Activated CD4-positive, alpha-beta T cell treated with anti-CD3 and anti-CD28 coated beads, Interleukin-2, amount 10 ng/mL, durations not matched to agents 7 days and 5 days (primary cell): ENCODE measurements at places on chromosomes 1 and 21.

GRCh38 chr1:204941421-204942338, 71.0 kb downstream of the NFASC start:
- peak; percentile 63 for DNase-seq

- no peak for DNase-seq
These were observed 69.7 kb upstream of the WNT4 start for GRCh38 chr1:22212400-22213233.

DNA sequence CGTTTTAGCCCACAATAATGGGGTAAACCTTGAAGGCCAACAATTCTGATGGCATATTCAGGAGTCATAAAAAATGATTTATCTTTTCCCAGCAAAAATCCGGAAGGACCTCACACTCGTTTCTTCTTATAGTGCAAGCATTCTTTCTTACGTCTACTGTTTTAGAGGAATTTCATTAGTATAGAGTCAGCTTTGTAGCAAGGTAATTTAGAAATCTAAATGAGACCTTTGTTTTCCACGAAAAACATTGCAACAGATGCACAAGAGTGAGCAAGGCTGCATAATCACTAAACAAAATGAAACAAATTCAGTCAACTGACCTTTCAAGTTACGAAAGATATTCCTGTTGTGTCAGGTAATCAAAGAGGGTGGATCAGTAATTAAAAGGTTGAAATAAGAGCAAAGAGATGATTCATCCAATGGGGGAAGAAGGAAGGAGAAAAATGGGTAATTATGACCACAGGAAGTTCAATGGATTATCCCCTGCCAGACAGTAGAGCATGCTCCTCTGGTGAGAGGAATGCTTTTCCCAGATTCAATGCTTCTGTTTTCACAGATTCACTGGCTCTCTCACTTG, 560 bp upstream of the CSDE1 start:
- DNase-seq: no peak

- no peak for DNase-seq
These were observed 8.9 kb downstream of the YBX1 start for GRCh38 chr1:42691157-42691498.

DNA sequence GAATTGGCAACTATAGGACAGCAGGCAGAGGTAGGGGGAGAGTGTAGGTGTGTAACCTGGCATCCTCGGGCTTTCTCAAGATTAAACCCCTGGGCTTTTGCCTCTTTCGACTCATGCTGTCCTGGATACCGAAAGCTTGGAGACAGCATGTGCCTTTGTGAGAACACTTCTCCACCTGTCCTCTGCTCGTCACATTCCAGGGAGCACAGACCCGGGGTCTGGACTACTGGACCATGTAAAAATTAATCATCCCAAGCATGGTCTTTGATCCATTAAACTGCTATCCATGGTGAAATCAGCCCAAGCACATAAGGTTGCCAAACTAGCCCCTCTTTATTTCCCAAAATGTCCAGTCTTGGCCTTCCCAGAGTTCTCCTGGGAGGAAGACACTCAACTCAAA, 9.0 kb upstream of the RNF186 start:
- DNase-seq: no peak

DNA sequence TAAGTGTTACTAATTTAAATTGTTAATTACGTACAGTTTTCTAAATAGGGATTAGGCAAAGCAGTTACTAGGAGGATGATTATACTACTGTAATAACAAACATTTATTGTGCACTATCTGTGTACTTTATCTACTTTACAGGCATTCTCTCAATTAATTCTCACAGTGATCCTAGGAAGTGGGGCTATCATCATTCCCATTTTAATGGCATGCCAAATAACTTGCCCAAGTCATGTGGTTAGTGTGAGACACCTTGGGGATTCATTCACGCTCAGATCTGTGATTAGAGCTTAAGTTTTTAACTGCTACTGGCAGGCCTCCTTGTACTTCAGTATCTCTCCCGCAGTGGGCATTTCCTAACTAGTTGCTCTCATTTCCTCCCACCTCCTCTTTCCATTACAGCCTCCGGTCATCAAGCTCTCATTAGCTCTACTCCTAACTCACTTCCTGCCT, 11.5 kb downstream of the PHLDA3 start:
- DNase-seq: no peak

GRCh38 chr21:34280389-34280795, 83.4 kb upstream of the KCNE2 start:
- no peak for DNase-seq

- no peak for DNase-seq
These were observed 65.2 kb downstream of the OBSCN start for GRCh38 chr1:228272831-228273571.

DNA sequence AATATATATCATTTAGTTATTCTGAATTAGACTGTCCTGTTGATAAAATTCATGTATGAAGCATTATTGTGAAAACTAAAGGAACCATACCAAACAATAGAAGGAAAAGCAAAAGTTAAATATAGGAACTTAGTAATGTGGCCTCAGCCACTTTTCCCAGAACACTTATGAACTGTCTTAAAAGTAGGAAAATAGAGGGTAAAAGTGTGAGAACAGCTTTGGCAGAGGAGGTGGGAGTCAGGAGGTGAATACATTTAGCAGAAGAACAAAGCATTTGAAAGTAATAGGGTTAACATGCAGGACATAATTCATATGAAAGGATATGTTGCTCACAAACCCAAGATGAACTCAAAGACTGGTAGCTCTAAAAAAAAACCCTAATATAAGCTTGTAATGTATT, 121.9 kb downstream of the KCNT2 start:
- no peak for DNase-seq

DNA sequence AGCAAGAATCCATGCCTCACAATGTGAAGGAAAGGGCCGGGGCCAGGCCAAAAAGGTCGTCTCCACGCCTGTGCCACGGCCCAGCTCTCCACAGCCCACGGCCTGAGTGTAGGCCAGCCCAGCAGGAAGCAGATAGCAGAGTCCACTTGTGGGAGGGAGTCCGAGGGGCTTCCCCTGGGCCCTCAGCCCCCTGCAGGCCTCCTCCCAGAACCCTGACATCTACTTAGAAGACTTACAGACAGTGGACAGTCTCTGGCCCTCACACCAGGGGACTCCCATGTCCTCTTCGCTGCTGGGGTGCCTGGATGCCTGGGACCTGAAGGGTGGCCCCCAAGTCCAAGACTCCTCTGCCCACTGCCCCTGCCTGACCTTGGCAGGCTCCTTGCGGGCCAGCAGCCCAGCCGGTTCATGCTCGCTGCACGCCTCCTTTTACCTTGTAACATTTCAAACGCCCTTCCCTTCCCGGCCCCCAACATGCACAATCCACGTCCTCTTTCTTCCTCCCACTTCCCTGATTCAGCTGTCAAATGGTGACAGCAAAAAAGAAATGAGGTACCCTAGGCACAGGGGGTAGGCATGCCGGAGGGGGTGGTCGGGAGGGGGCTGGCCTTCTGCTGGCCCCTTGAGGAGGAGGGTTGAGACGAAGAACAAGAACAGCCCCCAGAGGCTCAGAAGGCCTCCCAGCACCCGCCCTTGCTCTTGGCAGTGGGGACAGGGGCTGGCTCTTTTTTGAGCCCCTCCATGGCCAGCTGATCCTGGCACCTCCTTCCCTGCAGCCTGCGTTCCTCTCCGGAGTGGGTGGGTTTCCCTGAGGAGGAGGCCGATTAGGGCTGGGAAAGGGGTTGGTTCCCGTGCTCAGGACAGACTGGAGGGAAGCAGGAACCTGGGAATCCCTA, 997 bp upstream of the PTPN7 start:
- DNase-seq: no peak

DNA sequence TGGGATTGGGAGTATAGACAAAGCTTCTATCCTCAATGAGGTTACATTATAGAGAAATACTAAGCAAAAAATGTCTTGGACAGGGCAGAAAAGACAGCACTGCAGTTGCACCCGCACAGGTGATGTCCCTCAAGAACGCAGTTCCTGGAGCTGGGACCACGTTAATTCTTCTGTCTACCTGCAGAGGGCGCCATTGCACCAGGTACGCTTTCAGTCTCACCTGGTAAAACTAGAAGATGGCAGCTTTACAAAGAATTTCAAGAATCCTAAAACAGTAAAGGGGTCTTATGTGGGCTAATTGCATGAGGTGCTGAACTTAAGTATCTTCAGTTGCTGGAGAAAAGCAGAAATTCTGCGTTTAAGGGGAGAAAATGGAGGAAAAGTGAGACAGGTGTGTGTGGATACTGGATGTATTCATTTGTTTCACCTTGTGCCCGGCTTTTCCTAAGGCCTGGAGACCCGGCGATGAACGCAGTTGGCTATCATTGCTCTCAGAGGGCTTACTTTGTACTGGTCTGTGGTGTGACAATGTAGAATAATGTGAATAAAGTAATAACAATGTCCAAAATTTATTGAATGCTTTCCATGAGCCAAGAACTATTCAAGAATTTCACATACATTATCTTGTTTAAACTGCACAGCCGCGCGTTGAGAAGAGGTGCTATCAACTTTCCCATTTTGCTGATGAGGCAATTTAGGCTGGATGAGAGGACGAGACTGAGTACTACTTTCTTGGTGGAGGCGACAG, 276.3 kb upstream of the GREM2 start:
- DNase-seq: peak; percentile 28

DNA sequence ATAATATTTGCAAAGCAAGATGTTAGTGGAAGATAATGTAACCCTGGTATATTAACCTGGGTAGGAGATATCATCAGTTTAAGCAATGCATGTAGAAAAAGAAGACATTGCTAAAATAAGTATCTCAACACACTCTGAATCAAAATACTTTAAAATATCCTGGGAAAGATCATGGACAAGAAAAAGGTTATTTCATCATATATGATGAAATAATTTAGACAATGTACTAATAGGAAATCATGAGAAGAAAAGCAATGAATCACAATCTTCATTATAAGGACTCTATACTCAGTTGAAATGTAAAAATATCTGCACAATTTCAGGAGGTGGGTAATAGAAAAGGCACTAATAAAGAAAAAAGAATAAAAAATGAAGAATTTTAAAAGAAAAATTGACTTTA, 158.8 kb downstream of the KCNT2 start:
- no peak for DNase-seq

- DNase-seq: no peak
These were observed 53.3 kb downstream of the NENF start for GRCh38 chr1:212485913-212486618.

- DNase-seq: no peak
These were observed 120.7 kb upstream of the SGIP1 start for GRCh38 chr1:66413136-66413837.

DNA sequence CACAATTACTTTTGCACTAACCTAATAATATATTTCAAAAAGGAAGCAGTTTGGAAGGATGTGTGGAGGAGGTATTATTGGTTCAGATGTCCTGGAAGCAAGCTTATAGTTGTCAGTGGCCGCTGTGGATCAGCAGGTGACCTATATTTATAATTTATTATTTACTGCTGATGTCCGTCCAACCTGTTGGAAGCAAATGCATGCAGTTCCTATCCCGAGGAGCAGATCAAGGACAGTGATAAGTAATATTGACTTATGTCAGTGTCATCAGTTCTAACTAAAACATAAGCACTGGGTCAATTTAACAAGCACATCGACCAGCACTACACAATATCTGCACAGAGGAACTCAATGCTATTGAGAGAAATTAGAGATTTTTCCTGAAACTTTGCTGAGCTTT, 270.1 kb downstream of the BRINP2 start:
- DNase-seq: no peak

- no peak for DNase-seq
These were observed 18.4 kb downstream of the RSPO1 start for GRCh38 chr1:37616330-37616729.

- no peak for DNase-seq
These were observed 140.2 kb upstream of the SERTAD4 start for GRCh38 chr1:210092366-210092765.

- DNase-seq: no peak
These were observed 27.6 kb upstream of the SLAMF1 start for GRCh38 chr1:160674415-160674814.

GRCh38 chr21:41254090-41254700, 62.4 kb upstream of the FAM3B start:
- DNase-seq: no peak

DNA sequence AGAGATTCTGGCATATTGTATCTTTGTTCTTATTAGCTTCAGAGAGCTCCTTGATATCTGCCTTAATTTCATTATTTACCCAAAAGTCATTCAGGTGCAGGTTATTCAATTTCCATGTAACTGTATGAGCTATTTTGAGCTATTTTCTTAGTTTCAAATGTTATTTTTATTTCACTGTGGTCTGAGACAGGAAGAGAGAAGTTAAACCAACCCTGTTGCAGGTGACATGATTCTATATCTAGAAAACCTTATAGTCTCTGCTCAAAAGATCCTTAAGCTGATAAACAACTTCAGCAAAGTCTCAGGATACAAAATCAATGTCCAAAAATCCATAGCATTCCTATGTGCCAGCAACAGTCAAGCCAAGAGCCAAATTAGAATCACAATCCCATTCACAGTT, 1644.0 kb upstream of the B3GALT2 start:
- no peak for DNase-seq

DNA sequence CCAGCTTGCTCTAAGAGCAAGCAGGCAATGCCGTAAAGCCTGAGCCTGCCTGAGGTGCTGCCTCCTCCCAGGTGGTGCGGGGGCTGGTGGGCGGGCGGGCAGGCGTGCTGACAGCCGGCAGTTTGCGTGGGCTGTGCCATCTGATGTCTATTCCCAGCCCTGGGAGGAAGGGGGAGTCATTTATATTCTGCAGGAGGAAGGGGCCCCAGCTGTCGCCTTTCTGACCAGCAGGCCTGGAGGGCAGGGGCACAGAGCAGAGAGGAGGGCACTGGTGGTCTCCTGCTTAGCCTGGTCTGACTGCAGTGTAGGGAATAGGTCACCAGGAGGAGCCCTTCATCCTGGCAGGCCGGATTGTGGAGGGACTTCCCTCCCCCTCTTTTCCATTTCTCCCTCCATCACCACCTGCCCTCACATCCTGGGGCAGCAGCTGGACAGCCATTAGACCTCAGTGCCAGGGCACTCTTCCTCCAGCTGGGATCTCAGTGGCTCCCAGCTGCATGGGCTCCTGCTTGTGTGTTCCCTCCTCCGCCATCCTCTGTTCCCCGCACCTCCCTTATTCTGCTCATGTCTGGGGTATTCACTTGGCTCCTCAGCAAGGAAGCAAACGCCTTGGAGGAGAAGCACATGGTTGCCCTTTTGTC, 4.4 kb downstream of the CYB561D1 start:
- DNase-seq: peak; percentile 26

DNA sequence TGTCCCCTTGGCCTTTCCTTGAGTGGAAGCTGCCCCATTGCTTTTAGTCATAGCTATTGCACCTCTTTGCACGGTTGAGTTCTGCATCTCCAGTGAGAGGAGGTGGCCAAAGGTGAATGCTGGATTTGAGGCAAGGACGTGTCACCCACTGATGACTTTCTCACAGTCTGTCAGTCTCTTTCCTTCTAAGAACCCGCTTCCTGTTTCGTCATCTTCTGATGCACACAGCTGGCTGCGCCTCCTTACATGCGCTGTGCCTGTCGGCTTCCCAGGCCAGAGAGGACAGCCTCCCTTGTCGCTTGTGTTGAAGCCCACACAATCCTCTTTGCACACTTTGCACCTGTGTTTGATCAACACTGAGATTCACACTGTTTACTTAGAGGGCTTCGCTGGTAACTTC, 41.8 kb upstream of the PWP2 start:
- peak; percentile 87 for DNase-seq

GRCh38 chr1:114702737-114703136, 7.4 kb upstream of the AMPD1 start:
- no peak for DNase-seq
